ENCODE measurements at places on chromosomes 13 and 19. TPM values are rescaled to one million over a fixed set of nuclear protein-coding genes. Genes with fewer than 3 reads are reported as not detected.

DNA sequence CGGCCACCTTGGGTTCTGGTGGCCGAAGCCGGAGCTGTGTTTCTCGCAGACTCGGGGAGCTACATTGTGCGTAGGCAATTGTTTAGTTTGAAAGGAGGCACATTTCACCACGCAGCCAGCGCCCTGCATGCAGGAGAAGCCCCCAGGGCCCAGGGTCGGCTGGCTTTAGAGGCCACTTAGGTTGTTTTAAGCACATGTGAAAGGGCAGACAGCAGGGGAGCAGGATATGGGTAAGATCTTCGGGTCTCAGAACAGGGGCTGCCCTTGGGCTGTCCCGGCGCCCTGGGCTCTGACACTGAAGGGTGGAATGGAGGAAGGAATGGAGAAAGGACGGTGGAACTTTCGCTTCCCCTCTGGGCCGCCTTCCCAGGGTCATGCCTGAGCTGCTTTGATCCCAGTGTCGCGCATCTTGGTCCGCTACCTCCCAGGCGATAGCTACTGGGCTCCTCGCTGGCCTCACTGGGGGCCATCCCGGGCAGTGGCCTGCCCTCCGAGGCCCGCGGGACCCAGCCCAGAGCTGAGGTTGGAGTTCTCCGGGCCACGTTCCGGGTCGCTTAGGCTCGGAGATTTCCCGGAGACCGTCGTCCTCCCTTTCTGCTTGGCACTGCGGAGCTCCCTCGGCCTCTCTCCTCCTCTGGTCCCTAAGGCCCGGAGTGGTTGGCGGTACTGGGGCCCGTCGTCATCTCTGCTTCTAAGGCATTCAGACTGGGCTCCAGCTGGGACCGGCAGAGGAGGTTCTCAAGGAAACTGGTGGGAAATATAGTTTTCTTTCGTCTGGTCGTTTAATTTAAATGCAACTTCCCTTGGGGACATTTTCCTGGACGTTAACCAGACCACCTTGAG is 4.3 kb upstream of the POU4F1 start:
- DNase-seq: no peak
- H3K27ac ChIP-seq: no peak overlapping the region
- peaks cover 100% of the 10 kb centered on the region for H3K27me3 ChIP-seq

DNA sequence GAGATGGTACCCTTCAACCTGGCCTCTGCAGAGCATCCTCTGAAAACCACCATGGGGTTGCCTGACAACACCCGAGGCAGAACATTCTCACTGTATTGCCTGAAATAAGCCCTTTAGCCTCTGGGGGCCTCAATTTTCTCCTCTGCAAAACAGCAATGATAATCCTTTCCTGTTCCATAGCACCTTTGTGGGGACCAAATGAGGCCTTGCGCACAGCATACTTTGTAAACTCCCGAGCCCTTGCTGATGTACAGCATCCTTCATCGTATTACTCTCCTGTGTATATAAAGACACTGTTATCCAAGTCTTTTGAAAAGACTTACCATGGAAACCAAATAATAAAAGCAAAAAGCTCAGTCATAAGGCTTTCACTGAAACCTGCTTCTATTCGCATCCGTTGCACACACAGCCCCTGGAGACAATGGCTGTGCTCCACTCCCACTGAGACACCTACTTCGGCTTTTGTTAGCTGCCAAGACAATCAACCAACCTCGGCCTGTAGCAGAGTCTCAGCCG is 276.0 kb downstream of the FOXO1 start:
- no peaks in the 10 kb centered on the region for H3K27me3 ChIP-seq
- peaks cover 8% of the 10 kb centered on the region for H3K4me1 ChIP-seq
- H3K27ac ChIP-seq: no peak overlapping the region
- DNase-seq: no peak
- no peaks in the 10 kb centered on the region for H3K36me3 ChIP-seq
- H3K4me3 ChIP-seq: no peak overlapping the region

- H3K4me3 ChIP-seq: no peak overlapping the region
- H3K27ac ChIP-seq: no peak overlapping the region
- peaks cover 4% of the 10 kb centered on the region for H3K4me1 ChIP-seq
- peaks cover 10% of the 10 kb centered on the region for H3K36me3 ChIP-seq
- H3K27me3 ChIP-seq: no peaks in the 10 kb centered on the region
- no peak for DNase-seq
Observed at GRCh38 chr19:9306443-9306842, 3.2 kb downstream of the ZNF699 start.

DNA sequence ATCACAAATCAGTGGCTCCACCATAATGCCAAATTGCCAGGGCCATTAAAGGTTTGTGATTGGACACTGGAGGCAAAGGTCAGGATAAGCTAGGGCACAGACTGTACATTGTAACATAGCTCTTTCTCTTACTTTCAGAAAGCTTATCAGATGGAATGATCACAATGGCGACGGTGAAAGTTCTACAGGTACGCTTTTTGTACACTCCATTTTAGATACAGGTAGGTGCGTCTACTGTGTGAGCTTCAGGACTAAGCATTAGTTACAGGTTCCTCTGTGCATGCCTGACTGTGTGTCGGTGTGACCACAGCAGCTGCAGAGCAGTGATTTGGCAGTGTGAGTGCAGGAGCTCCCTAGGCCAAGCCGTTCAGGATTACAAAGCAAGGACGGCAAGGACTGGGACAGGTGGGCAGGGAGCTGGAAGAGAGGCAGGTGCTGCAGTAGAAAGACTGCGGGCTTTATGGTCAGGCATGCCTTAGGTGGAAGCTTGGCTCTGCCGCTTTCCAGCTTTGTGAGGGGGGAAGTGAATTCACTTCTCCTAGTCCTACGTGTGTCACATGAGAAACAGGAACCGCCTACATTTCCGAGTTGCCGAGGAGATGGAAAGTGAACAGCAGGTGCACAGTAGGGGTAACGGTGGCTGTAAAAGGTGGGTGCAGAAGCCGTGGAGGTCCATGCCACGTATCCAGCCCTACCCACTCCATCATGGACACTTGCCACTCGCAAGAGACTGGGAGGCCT is 49.6 kb downstream of the MRPL57 start:
- no peak for DNase-seq
- no peaks in the 10 kb centered on the region for H3K27me3 ChIP-seq
- H3K27ac ChIP-seq: no peak overlapping the region
- H3K4me3 ChIP-seq: no peak overlapping the region

GRCh38 chr13:84997858-84998257 is 801.4 kb downstream of the SLITRK6 start:
- no peaks in the 10 kb centered on the region for H3K36me3 ChIP-seq
- H3K4me1 ChIP-seq: no peaks in the 10 kb centered on the region
- H3K27ac ChIP-seq: no peak overlapping the region

GRCh38 chr19:43316591-43317319 is 36.7 kb upstream of the CD177 start:
- H3K4me1 ChIP-seq: no peaks in the 10 kb centered on the region
- H3K36me3 ChIP-seq: no peaks in the 10 kb centered on the region
- no peak overlapping the region for H3K27ac ChIP-seq

- peaks cover 27% of the 10 kb centered on the region for H3K4me1 ChIP-seq
- peak overlapping the region; percentile 100 for H3K27ac ChIP-seq
- no peak for DNase-seq
- no peaks in the 10 kb centered on the region for H3K27me3 ChIP-seq
- H3K36me3 ChIP-seq: no peaks in the 10 kb centered on the region
Observed at GRCh38 chr19:48961673-48962028, 3.5 kb upstream of the FTL start.

DNA sequence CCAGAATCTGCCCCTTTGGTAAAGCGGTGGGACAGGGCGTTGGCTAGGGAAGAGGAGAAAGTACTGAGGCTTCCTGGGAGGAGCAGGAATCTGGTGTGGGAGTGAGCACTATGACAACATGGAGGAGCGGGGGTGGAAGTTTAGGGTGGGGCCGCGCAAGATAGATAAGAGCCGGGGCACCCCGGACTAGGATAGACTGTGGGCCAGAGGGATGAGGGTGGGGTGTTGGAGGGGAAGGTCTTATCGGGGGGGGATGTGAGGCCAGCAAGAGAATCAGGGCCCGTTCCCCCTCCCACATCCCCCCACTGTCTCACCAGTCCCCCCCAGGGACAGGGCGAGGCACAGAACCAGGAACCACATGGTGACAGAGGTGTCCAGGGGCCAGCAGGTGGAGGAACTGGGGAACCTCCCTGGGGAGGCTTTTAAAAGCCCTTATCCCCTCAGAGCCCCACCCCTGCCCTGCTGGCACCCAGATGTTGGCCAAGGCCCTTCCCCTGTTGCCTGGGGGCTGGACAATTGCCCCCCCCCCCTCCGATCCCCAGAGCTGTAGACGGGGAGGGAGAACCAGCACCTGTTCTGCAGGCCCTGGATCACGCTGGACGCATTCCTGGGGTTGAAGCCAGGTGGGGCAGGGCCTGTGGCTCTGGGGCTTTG is at the start of gene KLK1:
Gene KLK1 (minus strand): TSS at position 399 of the 654 bp plus-strand sequence. CDS start 39 bp downstream, at position 360.
- no peaks in the 10 kb centered on the region for H3K36me3 ChIP-seq
- no peak within 1 kb of the TSS for H3K4me3 ChIP-seq
- peaks cover 33% of the 10 kb centered on the region for H3K27me3 ChIP-seq
- H3K4me1 ChIP-seq: peaks cover 10% of the 10 kb centered on the region

DNA sequence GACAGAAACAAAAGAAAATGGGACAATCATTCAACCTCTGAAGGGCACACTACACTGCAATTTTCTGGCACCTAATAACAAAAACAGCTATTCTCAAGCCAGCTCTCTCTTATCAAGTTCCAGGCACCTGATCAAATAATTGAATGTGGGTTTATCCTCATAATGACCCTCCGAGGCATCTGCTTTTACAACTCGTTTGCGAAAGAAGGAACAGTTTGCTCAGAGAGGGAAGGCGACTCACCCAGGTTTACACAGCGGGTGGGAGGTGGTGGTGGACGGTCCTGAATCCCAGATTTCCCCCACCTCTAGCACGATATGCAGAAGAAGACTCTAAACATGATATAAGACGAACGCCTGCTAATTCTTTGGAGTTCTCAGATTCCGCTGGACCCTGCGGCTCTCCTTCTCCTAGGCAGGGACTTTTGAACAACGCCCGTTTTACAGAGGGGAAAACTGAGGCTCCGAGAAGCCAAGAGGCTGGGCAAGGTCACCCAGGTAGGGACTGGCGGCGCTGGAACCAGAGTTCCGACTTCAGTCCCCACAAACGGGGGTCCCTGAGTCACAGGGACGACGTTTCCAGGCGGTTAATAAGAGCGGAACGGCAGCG is 641 bp downstream of the SGTA start:
- DNase-seq: no peak
- H3K27me3 ChIP-seq: no peaks in the 10 kb centered on the region
- H3K36me3 ChIP-seq: no peaks in the 10 kb centered on the region
- H3K4me1 ChIP-seq: peaks cover 17% of the 10 kb centered on the region

DNA sequence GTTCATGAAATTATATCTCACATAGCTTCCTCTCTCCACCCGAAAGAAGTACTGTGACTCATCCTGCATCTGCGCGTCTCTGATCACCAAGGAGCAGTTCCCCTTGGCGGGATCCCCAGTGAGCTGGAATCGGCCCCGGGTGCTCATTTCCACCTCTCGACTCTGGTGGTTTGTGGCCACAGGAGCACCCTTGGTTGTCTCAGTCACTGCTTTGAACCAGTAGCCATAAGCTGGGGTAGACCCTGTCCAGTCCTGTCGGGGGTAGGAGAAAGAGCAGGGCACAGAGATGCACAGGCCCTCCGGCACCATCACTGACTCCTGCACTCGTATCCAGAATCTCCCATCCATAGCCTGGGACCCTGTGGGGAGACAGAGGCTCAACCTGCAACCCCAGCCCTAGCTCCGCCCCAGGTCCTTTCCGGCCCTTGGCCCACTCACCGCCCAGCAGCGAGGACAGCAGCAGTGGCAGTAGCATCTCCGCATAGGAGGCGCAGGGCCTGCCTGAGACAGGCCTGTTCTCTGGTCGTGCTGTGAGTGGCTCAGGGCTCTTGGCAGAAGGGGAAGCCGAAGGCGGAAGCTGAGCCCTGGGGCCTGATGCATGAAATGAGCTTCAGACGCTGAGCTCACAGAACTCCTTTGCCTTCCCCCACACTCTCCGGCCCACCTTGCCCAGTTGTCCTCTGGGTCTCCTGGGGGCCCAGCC is at the start of gene SIGLEC10:
Gene SIGLEC10 (minus strand): TSS at position 536 of the 703 bp plus-strand sequence. CDS start 61 bp downstream, at position 475.
- H3K4me3 ChIP-seq: no peak within 1 kb of the TSS
- H3K27me3 ChIP-seq: no peaks in the 10 kb centered on the region
- no peak within 1 kb of the TSS for H3K27ac ChIP-seq
- no peaks in the 10 kb centered on the region for H3K36me3 ChIP-seq

GRCh38 chr19:54418930-54419800 is 3.9 kb downstream of the TTYH1 start:
- peaks cover 46% of the 10 kb centered on the region for H3K27me3 ChIP-seq
- no peak for DNase-seq
- H3K4me3 ChIP-seq: no peak overlapping the region

- H3K27me3 ChIP-seq: no peaks in the 10 kb centered on the region
- peak overlapping the region; percentile 90 for H3K4me3 ChIP-seq
- H3K27ac ChIP-seq: peak overlapping the region; percentile 99
Observed at GRCh38 chr19:58519087-58519354, 589 bp downstream of the ZBTB45 start.

GRCh38 chr19:45564131-45564780 is 20.3 kb downstream of the OPA3 start:
- H3K36me3 ChIP-seq: no peaks in the 10 kb centered on the region
- H3K27me3 ChIP-seq: no peaks in the 10 kb centered on the region
- H3K27ac ChIP-seq: no peak overlapping the region
- H3K4me3 ChIP-seq: no peak overlapping the region

- DNase-seq: no peak
- H3K4me3 ChIP-seq: no peak overlapping the region
- no peaks in the 10 kb centered on the region for H3K36me3 ChIP-seq
- H3K27ac ChIP-seq: no peak overlapping the region
Observed at GRCh38 chr13:108595436-108596274, 33.8 kb upstream of the MYO16 start.

GRCh38 chr13:32881074-32881776 is 135.0 kb upstream of the KL start:
- no peak overlapping the region for H3K27ac ChIP-seq
- no peaks in the 10 kb centered on the region for H3K27me3 ChIP-seq
- DNase-seq: peak; percentile 70

DNA sequence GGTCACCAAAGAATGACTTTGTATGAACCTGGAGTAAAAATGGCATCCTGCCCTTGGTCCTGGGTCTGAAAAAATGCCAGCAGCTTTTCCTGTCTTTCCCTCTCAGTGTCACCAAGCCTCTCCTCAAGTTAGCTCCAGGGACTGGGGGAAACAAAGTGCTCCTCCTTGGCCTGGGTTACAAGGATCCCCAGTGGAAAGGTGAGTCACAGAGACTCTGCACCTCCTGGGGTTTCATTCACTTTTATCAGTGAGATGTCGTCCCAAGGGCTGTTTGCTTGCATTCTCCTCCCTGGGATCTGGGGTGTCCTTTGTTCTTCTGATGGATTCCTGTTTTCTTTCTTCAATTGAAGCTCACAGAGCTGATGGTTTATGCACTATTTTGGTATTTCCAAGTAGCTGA is 93.2 kb upstream of the CSNK1A1L start:
- H3K4me1 ChIP-seq: no peaks in the 10 kb centered on the region
- H3K4me3 ChIP-seq: no peak overlapping the region
- no peaks in the 10 kb centered on the region for H3K27me3 ChIP-seq
- no peak overlapping the region for H3K27ac ChIP-seq

- no peaks in the 10 kb centered on the region for H3K27me3 ChIP-seq
- no peak overlapping the region for H3K27ac ChIP-seq
- no peaks in the 10 kb centered on the region for H3K36me3 ChIP-seq
- H3K4me3 ChIP-seq: no peak overlapping the region
- DNase-seq: no peak
- H3K4me1 ChIP-seq: no peaks in the 10 kb centered on the region
Observed at GRCh38 chr13:77789376-77789775, 91.9 kb downstream of the SLAIN1 start.

ZNF208 gene
- not detected for total RNA-seq

MYH14 gene
- total RNA-seq: 64.4 TPM

CERS1 gene
- 5.3 TPM for total RNA-seq

ZNF43 gene
- 13.7 TPM for total RNA-seq

NDUFB7 gene
- total RNA-seq: 226 TPM

LHB gene
- total RNA-seq: not detected

KIR2DL4 gene
- total RNA-seq: not detected

SRRM5 gene
- not detected for total RNA-seq

PLA2G4C gene
- 2.4 TPM for total RNA-seq

HMG20B gene
- 61.4 TPM for total RNA-seq

PSPC1 gene
- total RNA-seq: 62.6 TPM

All from hepatocyte (in vitro differentiated cells).